Activated CD4-positive, alpha-beta T cell treated with anti-CD3 and anti-CD28 coated beads, Interleukin-2, amount 50 U/mL, for 24 hours (primary cell): ENCODE measurements at places on chromosomes 12 and 14.

- no peak for DNase-seq
Measured at GRCh38 chr14:71062581-71063303, 155.5 kb downstream of the PCNX1 start.

- DNase-seq = no peak
Measured at GRCh38 chr12:98799146-98799810, 154.2 kb downstream of the APAF1 start.

- no peak for DNase-seq
Measured at GRCh38 chr14:65850429-65851135, 438.1 kb downstream of the FUT8 start.

- DNase-seq = no peak
Measured at GRCh38 chr12:44372259-44372658, 503.9 kb downstream of the NELL2 start.

GRCh38 chr14:86838363-86838762 lies 1154.6 kb downstream of the GALC start:
- DNase-seq = peak; percentile 1

GRCh38 chr12:3461391-3461790 lies 29.6 kb upstream of the PRMT8 start:
- no peak for DNase-seq

DNA sequence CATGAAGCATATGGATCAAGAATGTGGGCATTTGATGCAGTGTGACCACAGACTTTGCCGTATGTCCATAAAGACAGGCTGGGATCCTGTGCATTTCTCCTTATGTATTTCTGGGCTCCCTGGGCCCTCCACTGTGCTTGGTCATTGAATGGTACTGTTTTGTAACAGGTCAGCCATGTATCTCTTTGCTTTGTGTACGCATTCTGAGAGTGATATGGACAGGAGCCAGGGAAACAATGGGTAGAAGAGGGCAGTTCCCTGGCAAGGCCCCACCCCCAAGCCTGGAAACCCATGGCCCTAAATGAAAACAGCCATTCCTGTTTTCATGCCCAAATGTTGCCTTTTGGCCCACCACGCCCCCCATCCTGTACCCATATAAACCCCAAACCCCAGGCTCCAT lies 15.2 kb upstream of the FBXO34 start:
- DNase-seq = no peak
